ENCODE measurements at places on chromosomes 2 and 18.

GRCh38 chr2:47073641-47074040 lies 81.5 kb downstream of the STPG4 start:
- no peak for DNase-seq

DNA sequence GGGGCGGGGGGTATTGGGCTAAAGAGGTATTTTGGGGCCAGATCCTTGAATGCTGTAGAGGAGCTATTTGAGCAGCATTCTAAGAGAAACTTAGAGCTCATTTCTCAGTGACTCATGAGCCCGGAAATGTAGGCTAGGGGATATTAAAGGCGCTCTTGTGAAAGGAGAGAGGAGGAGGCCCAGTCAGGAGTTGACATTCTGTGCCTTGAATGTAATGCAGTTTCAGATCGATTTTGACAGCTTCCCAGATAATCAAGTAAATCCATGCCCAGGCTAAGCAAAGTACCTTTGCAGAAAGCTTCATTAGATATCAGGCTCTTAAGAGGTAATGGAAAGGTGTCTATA lies 1.5 kb downstream of the CAB39 start:
- no peak for DNase-seq

GRCh38 chr2:8790739-8791162 lies 46.7 kb downstream of the KIDINS220 start:
- no peak for DNase-seq

GRCh38 chr2:29676886-29677453 lies 244.4 kb downstream of the ALK start:
- DNase-seq, result no peak

DNA sequence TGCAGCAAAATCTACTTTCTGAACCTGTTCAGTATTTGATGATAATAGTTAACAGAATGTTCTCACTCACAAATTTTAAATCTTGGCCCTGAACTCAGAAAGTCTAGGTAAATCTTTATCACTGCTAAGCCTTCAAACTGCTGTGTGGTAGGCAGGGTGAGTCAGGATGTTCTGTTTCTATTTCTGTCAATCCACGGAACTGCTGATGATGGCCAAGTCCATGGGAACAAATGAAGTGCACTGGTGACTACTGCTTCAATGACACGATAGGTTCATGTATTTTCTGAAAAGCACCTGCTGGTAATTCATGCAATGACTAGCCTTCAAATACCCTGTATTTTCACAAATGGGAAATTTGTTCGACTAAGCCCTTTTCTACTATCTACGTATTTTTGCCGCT lies 14.2 kb downstream of the NIFK start:
- DNase-seq, result no peak

DNA sequence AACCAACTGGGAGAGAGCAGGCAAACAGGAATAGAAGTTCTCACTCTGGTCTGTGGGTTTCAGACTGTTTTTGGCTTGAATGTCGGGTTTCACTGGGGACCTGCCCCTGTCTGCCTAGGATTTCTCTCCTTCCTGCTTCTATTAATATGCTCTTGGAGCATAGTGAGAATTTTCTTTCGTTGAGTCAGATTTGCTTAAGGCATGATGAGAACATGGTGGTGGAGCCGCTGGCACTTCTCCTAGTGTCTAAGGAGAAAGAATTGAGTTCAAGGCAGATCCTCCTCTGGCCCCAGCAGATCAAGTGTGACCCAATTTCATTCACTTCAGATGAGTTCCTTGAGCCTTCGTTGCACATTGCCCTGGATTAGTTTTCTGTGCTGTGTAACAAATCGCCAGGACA lies 103.9 kb upstream of the HS6ST1 start:
- no peak for DNase-seq

- no peak for DNase-seq
Measured at GRCh38 chr2:161141033-161141432, 19.2 kb upstream of the TANK start.

- DNase-seq, result no peak
Measured at GRCh38 chr2:105779394-105779793, 34.7 kb downstream of the NCK2 start.

GRCh38 chr18:52824126-52824525 lies 484.1 kb downstream of the DCC start:
- DNase-seq, result no peak

- no peak for DNase-seq
Measured at GRCh38 chr2:222862106-222862908, 1.5 kb downstream of the ACSL3 start.

DNA sequence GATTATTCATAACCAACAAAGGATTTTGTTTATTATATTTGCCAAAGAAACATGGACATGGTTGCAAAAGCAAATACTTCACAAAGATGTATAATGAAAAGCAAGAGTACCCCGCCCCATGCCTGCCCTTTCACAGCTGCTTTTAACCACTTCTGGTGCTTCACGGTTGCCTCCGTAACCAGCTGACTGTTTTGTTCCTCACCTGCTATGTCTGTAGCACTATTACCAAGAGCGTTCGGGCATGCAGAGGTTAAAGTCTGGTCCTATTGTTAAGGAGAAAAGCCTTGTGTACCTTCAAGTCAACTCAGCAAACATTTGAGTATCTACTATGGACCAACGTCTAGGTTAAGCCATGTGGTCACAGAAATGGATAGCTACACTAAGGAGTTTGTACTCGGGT lies 115.2 kb upstream of the FOSL2 start:
- DNase-seq, result peak; percentile 57

DNA sequence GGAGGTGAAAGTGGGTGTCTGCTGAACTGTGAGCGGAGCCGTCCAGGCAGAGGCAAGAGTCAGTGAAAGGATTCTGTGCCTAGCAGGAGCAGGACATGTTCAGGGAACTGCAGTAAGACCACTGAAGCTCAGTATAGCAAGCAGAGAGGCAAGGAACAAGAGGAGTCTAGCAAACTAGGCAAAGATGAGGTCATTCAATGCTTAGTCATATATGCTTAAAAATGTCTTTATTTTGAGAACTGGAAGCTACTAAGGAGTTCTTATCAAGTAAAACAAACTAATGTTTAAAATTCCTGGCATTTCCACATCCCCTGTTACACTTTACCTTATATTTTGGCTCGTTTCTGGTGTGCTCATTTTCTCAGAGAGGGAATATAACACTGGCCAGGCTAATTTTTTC lies 913.4 kb downstream of the CBLN2 start:
- DNase-seq, result no peak

DNA sequence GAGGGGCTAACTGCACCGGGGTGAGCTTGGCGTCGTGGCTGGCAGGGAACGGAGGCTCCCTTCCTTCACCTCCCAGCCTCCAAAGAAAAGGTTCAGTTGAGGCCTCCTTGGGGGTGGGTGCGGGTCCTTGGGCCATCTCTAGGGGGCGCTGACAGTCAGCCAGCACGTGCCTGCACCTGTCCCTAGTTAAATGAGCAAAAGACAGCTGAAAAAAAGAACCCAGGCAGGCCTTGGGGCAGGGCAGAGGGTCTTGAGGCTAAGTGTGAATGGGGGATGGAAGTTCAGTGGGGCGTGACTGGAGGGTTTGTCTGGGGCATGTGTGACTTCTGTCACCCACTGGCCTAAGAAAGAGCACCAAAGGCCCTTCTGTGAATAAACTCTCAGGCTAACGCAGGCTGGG lies 56.4 kb downstream of the ZFP36L2 start:
- peak; percentile 17 for DNase-seq

DNA sequence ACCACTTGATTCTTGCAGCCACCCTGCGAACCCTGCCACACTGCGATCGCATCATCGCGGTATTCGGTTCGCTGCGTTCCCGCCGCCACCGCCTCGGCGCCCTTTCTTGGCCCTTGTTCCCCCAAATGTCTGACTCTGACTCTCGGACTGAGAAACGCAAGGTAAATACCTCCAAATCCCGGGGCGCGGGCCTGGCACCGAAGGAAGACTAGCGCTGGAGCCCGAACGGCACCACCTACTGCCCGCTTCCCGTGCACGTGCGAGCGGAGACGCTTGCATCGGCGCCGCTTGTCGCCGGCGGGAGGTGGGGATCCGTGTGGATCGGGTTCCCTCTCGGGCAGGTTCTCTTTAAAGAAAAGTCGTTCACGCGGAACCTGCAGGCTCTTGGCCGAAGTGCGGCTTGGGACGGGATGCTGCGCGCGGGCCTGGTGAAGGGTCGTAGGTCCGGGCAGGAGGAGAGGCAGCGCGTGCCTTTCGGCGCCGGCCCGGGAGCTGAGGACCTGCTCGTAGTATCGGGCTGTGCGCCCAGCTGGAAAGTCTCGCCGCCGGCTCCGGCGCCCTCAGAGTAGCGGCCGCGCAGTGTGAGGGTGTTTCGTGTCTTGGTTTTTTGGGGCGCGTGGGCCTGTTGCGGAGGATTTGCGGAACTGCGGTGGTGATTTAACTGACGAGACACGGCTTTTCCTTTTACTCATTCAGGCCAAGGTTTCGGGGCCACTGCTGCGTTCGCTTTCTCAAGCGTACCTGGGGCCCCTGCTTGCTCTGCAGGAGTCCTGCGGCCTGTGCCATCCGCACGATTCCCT lies 514 bp downstream of the BCL2L11 start:
- peak; percentile 40 for DNase-seq

GRCh38 chr18:10797896-10798295 lies 272.1 kb downstream of the NAPG start:
- DNase-seq, result no peak

DNA sequence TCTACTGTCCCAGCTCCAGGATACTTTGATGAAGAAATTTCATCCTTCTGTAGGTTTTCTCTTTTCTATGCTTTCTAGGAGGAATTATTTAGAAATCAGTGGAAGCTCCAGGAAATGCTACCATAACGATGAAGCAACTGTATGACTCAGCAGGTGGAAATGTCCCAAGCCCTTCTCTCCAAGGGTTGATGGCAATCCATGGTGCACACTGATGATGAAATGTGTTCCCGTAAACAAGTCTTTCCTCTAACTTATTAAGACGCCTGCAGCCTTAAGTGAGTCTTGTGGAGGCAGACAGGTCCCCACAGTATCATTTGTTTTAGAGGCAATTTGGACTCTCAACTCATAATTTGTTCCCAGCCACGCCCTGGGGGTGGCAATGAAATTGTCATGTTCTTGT lies 777.6 kb upstream of the SOX11 start:
- DNase-seq, result no peak

DNA sequence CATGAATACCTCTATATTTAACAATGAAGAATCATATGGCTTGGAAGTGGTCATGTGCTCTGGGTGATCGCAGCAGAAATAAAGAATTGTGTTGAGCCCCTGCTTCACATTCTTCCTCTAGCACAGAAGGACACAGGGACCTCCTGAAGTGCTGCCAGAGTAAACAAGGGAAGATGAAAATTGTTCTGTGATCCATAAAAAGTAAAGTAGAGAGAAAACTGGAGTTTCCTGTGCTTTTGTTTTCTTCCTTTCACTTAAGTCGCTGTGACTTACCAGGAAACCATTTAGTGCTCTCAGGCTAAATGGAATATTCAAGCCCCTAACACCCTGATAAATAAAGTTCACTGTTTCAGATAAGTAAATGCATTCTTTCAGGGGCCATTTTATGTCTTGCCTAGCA lies 1173.6 kb upstream of the CHAC2 start:
- DNase-seq, result no peak

DNA sequence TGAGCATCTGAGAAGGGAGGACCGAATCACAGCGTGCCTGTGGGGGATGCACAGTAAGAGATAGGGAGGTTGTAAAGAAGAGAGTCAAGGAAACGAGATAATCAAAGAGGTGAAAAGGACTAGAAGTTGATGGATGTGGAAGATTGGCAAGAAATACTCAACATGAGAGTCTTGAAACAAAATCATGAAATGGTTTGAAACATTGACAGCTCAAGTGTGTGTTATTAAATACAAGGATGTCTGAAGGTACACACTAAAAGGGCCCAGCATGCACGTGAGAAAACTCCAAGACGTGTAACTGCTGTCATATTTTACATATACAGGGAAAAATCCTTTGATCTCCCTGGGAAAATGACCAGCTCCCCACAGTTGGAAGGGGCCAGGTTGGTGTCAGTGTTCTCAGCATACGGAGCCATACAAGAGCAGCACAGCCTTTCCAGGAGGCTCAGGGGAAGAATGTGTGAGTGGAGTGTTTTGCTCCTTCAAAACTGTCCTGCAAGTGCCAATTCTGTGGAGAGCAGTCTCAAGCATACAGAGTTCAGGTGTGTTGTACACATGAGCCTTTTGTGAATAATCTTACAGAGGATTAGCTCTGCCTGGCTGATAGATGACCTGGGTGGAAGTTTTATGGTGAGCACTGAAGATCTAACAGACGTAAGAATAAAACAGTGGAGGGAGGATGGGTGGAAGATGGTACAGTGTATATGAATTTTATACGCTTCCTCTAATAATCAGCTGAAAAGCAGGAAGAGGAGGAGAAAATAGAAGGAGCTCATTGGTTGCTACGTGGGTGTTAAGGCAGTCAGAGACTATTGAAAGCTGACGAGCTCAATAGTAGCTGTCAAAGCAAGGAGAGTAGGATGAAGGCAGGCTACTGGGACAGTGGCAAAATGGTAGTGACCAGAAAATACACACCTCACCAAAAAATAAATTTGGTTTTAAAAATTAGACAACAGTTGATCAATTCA lies 126.8 kb downstream of the ATP9B start:
- DNase-seq, result no peak

DNA sequence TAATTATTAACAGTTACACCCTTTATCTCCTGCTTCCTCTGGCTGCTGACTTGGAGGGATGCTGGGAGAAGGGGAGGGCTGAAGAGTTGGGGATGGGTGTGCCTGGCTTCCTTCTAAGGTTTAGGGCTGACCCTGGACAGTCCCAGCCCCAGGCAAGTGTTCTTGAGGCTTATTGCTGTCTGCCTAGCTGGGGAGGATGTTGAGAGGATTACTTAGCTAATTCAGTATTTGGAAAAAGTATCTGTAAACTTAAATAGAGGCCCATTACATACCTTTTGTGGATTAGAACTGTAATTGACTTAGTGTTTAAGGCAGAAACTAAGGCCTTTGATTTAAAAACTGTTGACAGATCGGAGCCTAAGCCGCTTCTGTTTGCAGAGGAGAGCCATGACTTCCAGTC lies 67.6 kb downstream of the AGAP1 start:
- DNase-seq, result no peak

DNA sequence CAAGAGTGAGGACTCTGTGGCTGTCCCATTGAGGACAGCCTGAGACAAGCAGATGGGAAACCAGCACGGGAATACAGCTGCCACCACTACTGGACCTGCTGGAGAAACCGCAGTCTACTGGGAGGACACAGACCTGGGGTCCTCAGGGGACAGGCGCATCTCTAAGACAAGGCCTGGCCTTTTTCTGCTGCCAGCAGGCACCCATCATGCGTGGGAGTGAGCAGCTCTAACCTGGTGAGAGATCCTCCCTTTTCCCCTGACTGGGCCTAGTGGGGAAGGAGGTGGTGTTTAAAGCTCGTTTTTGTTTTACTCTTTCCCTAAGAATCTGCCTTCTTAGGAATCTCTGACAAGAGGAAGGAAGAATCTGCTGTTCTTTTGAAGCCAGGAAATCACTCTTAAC lies 36.6 kb downstream of the CYRIA start:
- no peak for DNase-seq

DNA sequence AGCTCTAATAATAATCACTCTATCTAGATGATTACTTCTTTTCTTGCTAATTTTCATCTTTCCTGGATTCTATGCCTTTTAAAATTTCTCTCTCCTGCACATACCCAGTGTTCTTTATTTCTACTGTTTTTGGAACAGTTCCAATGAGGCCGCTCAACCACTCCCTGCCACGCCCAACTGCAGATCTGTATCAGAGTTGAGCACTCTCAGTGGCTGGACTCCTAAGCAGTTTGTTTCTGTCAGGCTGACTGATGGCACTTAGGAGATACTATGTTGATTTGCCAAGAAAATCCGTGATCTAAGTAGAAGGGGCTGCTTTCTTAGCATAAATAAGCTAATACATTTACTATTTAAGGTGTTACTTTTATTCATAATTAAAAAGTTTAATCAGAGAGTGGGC lies 192.8 kb downstream of the ARHGAP15 start:
- DNase-seq, result no peak

GRCh38 chr18:59833785-59834184 lies 66.0 kb upstream of the PMAIP1 start:
- no peak for DNase-seq

Measured in NCI-H1436 (cell line).